ENCODE measurements at places on chromosomes 5 and 9.

- DNase-seq = no peak
Measured at GRCh38 chr9:111287127-111287526, 42.9 kb downstream of the OR2K2 start.

GRCh38 chr5:56316299-56316994, 83.3 kb upstream of the ANKRD55 start:
- DNase-seq = peak; percentile 14

GRCh38 chr5:124203303-124203702, 543.1 kb downstream of the ZNF608 start:
- DNase-seq = no peak

- no peak for DNase-seq
Measured at GRCh38 chr5:104611135-104611767, 1048.7 kb upstream of the NUDT12 start.

DNA sequence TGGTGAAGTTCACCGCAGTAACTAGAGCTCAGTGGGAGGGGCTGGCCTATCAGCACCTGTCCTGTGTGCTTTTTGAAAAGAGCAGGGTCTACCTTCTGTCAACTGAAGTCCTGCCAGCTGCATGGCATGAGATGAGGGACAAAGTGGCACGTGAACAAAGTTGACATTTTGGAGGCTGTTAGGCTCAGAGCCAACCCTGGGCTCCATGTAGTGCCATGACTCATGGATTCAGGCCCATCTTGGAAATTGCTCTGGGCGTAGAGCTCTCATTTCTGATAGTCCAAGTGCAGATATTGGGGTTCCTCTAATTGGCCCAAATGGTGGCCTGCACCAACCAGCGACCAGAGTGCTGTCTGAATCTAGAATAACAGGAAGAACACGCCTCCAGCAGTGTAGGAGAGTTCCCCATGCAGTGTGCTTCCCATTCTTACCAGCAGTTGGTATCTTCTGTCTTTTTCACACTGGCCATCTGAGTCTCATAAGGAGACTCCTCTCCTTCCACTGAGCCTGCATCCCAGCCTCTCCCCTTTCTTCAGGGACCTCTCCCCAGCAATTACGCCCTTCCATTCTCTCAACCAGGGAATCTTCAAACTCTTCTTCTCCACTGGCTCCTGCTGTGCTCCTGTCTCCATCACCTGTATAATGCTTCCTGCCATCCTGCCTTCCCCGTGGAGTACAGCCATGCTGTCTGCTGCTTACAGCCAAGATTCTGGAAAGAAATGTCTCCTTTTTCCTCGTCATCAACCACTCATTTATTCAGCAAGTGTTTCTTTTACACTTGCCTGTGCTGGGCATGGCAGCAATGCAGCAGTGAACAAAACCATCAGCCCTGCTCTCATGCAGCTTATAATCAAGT, 30.4 kb downstream of the IRF1 start:
- DNase-seq = no peak

DNA sequence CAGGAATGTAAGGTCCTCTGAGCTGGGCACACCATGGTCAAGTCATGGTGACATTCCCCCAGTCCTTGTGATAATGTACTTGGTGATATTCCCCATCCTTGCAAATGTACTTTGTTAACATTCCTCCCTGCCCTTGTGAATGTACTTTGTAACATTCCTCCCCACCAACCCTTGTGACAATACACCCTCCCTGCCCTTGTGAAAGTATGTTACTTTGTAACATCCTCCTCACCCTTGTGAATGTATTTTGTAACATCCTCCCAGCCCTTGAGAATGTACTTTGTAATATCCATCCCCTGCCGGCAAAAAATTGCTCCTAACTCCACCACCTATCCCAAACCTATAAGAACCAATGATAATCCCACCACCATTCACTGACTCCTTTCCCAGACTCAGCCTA, 53.3 kb downstream of the RAPGEF6 start:
- no peak for DNase-seq

GRCh38 chr9:23375511-23375910, 450.5 kb downstream of the ELAVL2 start:
- DNase-seq = no peak

- DNase-seq = no peak
Measured at GRCh38 chr5:67549296-67549618, 352.7 kb upstream of the CD180 start.

DNA sequence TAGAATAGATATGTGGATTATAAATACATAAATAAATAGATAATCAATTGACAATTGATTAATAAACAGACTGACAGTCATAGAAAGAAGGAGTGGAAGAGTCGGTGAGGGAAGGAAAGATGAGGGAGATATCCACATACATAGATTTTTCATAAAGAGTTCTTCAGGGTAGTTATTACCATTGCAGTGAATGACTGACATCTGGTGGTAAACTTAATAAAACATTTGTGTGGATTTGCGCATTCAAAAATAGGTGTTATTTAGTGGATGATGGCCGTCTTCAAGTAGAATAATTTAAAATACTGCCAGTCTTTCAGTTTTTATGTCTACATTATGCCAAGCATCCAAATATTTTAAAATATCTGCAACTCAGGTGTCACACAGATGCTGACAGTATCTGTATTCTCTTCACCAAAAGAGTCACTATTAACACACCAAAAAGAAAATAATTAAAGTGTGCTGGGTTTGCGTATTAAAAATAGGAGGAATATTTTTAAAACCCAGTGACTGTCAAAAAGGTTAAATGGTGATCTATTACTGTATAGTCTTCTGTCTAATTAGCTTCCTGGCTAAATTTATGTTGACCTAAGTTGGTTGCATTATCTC, 78.8 kb downstream of the GIN1 start:
- peak; percentile 41 for DNase-seq

DNA sequence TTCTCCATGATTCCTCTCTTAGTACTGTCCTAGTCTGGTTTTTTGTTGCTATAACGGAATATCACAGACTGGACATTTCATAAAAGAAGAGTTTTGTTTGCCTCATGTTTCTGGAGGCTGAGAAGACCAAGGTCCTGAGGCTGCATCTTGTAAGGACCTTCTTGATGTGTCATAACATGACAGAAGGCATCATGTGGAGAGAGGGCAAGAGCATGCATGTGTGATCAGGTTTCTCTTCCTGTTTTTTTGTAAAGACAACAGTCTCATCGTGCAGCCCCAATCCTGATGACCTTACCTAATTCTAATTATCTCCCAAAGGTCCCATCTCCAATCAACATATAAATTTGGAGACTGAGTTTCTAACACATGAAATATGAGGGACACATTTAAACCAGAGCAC, 108.4 kb downstream of the MSX2 start:
- DNase-seq = no peak

- DNase-seq = no peak
Measured at GRCh38 chr5:1974501-1975405, 92.0 kb upstream of the IRX4 start.

GRCh38 chr5:40485021-40485998, 194.4 kb upstream of the PTGER4 start:
- no peak for DNase-seq

GRCh38 chr5:146039420-146039819, 66.0 kb downstream of the PLAC8L1 start:
- no peak for DNase-seq

GRCh38 chr5:140207250-140207964, 32.4 kb downstream of the CYSTM1 start:
- no peak for DNase-seq
